Effector CD4-positive, alpha-beta T cell (primary cell): ENCODE measurements at places on chromosomes 13 and 19.

- DNase-seq = no peak
Observed at GRCh38 chr19:2282062-2282861, at the start of gene PEAK3. Gene PEAK3 (minus strand): TSS chr19:2282175. CDS start chr19:2280931, 1,244 bp downstream.

DNA sequence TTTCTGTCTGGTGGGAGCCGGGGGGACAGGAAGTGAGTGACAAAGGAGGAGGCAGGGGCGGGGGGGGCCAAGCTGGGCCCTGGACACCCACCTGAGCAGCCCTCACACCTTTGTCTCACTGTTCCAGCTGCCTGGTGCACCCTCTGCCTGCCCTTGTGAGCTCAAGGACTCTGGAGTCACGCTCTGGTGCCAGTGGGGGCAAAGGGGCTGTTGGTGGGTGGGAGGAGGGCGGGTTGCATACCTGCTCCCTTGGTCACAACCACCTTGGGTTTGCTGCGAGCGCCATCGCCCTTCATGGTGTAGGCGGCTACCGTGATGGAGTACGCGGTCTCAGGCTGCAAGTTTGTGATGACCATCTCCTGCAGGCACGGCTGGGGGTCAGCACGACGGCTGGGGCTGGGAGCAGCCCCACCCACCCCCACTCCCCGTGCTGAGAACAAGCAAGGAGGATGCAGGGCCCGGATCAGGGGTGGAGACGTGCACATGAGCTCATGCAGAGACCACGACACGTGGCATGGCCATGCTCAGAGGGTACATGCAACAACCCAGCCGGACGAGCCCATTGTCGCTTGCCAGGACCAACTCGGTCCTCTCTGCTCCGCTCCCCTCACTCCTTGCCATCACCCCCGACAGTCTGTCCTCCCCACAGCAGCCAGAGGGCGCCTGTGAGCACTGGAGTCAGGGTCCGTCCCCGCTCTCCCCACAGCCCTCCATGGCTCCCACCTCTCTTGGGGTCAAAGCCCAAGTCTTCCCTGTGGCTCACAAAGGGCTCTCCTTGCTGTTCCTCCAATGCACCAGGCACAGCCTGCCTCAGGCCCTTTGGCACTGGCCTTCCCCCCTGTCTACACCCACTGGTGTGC is 114.9 kb downstream of the PTPRS start:
- DNase-seq = no peak

DNA sequence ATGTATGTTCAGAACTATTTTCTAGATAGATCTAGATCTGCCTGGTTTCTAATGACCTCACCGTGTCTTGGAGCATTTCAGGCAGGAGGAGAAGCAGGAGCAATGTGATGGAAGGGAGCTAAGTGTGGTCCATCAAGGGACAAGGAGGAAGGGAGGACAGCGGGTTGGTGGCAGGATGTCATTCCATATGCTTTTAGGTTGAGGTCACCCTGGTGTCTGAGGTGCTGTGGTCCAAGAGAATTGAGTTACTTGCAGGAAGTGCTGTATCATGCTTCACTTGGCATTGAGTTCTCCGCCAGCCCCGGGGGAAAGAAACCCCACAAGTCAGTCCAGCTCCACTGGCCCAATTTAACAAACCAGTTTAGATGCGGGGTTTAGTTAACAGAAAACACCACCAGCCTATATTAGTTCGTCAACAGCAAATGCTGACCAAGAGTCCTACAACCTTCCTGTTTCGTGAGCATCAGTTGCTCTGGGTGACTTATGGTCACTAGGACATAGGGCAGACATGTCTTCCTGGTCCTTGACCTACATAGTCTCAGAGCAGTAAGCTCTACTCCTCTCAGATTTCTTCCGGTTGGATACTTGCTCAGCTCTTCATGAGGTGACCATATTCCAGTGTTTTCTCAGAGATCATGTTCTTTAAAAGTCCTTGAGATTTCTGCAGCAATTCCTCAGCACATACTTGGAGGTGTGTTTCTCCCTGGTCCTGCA is 79.4 kb downstream of the MBNL2 start:
- no peak for DNase-seq

DNA sequence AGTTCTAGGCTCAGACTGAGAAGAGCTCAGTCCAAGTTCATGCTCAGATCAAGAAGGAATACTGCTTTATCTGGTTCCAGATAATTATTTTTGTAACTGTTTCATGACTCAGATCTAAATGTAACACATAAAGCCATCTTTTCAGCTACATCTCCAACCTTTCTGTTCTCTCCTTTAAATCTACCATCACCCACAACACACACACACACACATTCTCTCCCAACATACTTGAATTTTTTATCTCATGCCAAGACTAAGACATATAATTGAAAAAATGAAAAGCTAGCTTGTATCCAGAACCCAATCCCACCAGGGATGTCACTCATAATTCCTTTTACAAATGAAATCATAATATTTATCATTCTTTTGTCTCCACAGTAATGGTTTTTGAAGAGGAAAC is 7.6 kb downstream of the KATNAL1 start:
- DNase-seq = no peak

GRCh38 chr13:101139081-101139480 is 277.2 kb downstream of the NALCN start:
- DNase-seq = no peak

- DNase-seq = no peak
Observed at GRCh38 chr19:57321116-57321515, 844 bp downstream of the ZNF543 start.

- no peak for DNase-seq
Observed at GRCh38 chr13:74203576-74203975, 69.4 kb upstream of the KLF12 start.

DNA sequence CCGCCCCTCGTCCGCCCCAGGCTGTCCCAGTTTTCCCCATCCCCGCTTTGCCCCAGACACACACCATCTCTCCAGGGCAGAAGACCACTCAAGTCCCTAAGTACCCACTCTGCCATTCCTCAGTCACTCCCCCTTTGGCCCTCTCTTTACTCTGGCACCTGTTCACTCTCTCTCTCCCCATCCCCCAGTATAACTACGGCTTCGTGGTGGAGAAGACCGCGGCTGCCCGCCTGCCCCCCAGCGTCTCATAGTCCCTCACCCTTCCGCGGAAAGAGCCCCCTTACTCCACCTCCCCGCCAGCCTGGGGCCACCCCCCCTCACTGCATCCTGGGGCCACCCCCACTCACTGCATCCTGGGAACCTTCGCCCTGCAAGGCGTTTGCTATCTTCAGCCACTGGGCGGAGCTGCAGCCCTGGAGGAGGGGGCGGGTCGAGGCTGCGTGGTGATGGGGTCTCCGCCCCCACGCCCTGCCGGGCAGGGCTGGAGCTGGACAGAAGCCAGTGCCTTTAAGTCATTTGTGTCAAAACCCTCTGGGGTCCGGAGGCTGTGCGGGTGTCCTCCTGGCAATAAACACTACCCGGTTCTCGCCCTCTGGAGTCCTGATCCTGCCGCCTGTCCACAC is 5.0 kb downstream of the MVB12A start:
- no peak for DNase-seq

GRCh38 chr13:30078059-30078458 is 227.6 kb upstream of the UBL3 start:
- DNase-seq = no peak

DNA sequence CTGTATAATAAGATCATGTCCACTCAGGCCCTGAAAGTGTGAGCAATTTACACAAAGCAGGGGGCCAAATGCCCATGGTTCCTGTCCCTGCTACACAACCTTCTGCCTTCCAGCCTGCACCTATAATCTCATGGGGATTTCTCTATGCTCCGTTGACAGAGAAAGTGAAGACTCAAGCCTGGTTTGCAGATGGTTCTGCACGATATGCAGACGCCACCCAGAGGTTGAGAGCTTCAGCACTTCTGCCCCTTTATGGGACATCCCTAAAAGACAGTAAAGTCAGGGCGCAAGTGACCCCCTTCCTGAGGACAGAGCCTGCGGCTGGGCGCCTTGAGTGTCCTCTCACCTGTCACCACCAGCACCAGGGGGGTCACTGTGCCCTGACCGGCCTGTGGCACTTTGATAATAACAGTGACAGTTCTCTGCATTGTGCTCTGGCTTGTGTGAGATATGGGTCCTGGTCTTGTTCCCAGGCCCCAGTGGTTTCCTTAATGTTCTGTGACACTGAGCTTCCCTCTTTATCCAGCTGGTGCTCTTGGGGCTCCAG is 15.1 kb downstream of the LILRA5 start:
- no peak for DNase-seq

- no peak for DNase-seq
Observed at GRCh38 chr19:7063764-7064418, 5.4 kb upstream of the MBD3L3 start.

DNA sequence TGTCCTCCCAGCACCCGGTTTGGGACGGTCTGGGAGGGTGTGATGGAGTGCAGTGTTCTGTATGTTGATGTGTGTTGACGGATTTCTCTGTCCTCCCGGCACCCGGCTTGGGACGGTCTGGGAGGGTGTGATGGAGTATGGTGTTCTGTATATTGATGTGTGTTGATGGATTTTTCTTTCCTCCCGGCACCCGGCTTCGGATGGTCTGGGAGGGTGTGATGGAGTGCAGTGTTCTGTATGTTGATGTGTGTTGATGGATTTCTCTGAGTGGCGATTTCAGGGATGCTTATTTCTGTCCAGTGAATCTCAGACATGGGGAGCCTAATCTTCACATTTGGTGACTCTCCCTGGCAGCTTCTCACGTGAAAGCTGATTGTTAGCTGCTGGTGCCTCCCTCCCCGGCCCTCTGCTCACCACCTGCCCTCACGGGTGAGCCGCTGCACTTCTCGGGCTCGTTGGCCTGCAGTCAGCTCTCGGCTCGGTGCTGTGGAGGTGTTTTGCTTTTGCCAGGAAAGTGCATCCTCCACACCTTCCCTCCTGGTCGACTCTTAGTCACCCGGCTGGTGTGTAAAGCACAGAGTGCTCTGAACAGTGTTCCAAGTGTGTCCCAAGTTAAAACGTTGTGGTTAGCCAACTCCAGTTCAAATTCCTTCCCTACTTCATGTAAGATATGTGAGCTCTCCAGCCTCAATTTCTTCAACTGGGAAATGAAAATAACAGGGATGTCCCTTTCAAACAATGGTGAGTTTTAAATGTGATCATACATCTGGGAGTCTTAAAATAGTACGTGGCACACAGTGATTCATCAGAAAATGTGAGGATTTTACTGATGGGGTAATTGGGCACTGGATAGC is 54.6 kb downstream of the ATP11A start:
- DNase-seq = no peak

- no peak for DNase-seq
Observed at GRCh38 chr13:80499536-80500290, 158.8 kb upstream of the SPRY2 start.

DNA sequence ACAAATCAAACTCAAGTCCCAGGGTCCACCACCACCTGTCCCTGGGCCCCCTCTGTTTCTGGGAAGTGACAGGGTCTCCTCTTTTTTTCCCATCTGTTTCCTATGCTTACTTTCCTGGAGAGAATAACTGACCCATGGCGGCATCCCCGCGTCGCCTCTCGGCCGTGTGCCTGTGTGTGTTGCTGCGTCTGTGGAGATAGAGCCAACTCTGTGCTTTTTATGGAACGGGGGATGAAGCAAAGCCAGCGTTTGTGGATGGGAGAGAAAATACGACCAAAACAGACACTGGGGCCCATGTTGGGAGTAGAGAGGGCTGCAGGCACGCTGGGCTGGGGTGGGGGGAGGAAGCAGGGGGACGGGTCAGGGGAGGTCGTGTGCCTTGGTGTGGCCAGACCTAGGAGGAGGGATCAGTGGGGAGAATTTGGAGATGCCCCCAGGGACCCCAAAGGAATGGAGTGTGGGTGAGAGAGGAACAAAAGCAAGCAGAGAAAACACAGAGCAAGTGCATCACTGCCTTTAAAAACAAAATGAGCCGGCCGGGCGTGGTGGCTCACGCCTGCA is 16.6 kb downstream of the PLK5 start:
- no peak for DNase-seq

DNA sequence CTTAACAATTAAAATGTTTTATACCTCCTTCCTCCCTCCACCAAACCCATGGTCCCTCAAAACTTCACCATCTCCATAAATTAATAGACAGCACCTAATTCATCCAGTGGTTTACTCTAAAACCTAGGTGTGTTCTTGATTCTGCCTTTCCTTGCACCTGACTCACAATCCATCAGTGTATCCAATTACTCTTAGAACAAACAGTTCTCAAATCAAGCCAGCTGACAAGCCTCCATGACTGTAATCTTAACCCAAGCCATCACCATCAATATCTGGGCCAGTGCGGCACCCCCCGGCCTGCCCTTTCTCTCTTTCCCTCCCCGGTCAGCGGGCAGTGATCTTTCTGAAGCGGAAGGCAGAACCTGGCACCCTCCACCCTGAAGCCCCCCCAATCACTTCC is 75.6 kb downstream of the TNFRSF19 start:
- no peak for DNase-seq

- DNase-seq = no peak
Observed at GRCh38 chr19:27955485-27956480, 1257.2 kb downstream of the UQCRFS1 start.

GRCh38 chr13:99311137-99311536 is 3.9 kb upstream of the GPR183 start:
- no peak for DNase-seq

- no peak for DNase-seq
Observed at GRCh38 chr13:40371531-40372125, 294.8 kb downstream of the FOXO1 start.

GRCh38 chr19:38862321-38863059 is 12.7 kb upstream of the HNRNPL start:
- DNase-seq = no peak

DNA sequence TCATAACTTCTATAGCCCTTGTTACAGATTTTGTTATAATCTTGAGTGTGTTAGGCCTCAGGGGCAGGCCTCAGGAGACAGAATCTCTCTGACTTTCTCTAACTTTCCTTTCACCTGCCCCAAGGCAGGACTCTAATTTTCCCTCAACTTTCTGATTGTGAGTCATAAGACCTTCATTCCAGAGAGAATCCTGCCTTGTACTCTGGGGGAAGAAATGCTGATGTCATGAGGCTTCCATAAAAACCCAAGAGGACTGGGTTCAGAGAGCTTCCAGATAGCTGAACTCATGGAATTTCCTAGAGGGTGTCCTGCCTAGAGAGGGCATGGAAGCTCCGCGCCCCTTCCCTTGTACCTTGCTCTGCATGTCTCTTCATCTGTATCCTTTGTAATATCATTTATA is 5.3 kb upstream of the KBTBD6 start:
- DNase-seq = no peak

DNA sequence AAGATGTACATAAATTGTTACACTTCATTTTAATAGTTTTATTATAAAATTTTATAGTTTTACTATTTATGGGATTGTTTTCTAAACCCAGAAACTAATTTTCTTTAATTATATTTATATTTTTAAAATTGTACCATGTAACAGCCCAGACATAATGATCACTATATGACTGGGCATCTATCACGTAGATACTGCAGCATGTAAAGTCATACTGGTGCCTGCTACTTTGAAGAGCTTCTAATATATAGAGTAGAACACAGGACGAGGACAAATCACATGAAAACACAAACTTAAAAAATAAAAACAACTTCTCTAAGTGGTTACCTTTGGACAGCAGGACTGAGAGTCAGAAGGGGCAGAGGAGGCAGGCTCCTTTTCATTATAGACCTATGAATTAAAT is 5.3 kb downstream of the ELF1 start:
- DNase-seq = no peak

DNA sequence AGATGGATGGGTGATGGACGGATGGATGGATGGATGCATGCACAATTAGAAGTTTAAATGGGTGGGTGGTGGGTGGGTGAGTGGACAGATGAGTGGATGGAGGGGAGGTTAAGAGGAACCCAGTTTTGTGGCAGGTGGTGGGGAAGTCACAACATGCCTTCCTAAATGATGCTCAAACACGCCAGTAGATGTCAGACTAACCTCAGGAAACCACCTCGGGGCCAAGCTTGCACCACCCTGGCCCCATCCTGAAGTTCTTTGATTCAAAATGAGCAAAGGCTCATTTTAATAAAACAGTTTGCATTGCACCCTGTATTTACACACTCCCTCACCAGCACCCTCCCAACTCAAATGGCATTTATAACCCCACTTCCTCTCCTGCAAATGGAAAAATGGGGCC is 91.4 kb upstream of the CACNA1A start:
- DNase-seq = peak; percentile 24
